ENCODE measurements at places on chromosomes 2 and 18.

DNA sequence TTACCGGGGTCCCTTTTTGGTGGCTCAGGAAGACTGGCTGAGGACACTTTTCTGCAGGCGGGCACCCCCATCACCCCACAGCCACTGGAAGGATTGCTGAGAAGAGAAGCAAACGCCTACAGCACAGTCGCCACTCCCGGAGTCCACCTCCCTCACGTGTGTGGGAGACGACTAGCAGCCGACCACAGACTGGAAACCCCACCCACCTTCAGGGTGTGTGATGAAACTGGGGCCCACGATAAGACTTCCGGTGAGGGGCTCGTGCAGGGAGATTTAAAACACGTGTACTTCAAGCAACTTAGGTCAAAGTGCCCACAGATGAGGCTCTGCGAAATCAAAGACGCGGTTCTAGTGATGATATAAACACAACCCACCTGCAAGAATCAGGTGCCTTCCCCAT lies 26.3 kb downstream of the MBP start:
- no peak for DNase-seq

- DNase-seq, result no peak
These were observed 27.9 kb upstream of the FHL2 start for GRCh38 chr2:105426626-105427292.

DNA sequence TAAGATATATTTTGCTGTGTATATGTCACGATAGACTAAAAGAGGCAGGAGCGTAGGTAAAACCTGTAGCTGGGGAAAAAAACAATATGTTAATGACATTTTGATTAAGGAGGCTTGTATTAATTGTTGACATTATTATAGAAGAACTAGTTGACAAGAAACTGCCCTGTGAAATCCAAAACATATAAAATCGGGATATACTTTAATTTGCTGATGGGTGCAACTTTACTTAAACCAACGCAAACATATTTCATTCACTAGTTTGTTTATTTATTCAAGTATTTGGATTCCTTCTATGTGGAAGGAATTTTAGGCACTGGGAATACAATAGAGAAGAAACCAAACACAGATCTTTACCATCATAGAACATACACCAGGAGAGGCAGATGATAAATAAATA lies 8.0 kb downstream of the WDR7 start:
- no peak for DNase-seq

DNA sequence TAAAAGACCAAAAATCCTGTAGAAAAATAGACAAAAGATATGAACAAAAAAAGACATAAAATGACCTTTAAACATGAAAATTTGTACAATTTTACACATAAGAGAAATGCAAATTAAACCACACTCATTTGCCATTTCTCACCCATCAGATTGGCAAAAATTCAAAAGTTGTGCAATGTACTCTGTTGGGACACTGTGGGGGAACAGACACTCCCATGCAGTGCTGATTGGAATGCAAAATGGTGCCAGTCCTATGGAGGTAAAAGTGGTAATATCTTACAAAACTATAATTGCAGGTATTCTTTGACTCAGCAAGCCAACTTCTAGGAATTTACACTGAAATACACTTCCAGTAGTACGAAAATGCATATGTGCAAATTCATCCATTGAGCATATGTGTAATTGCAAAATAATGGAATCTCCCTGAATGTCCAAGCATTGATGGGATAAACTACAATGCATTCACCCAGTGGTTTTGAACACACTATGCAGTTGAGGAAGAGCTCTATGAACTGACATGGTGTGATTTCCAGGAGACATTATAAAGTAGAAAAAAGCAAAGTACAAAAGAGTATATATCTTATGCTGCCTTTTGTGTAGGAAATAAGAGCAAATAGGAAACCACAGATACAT lies 201.8 kb upstream of the ZNF521 start:
- DNase-seq, result no peak

GRCh38 chr18:72360634-72361033 lies 183.5 kb downstream of the CBLN2 start:
- no peak for DNase-seq

GRCh38 chr18:48031641-48032040 lies 101.2 kb upstream of the SMAD2 start:
- DNase-seq, result no peak

- DNase-seq, result no peak
These were observed 120.1 kb upstream of the PXDN start for GRCh38 chr2:1864301-1864980.

DNA sequence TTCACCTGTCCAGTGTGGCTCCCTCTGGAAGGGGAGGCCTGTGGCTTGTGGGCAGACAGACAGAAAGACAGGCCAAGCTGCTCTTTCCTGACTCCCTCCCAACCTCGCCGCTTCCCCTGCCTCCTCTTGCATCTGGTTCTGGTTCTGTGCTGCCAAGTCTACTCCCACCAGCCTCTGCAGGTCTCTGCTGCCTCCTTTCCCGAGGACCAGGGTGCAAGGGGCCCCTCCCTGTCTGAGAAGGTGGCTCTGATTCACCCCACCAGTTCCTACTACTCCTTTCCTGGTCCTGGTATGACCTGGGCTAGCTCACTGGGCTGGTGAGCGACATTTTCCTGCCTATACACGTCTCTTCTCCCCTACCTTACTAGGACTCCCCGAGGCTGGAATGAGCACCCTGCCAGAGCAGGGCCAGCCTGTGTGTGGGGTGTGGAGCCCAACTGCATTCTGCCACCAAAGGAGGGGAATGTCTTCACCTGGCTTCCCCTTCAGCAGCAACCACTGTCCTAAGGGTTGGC lies 238.5 kb downstream of the CELF4 start:
- no peak for DNase-seq

DNA sequence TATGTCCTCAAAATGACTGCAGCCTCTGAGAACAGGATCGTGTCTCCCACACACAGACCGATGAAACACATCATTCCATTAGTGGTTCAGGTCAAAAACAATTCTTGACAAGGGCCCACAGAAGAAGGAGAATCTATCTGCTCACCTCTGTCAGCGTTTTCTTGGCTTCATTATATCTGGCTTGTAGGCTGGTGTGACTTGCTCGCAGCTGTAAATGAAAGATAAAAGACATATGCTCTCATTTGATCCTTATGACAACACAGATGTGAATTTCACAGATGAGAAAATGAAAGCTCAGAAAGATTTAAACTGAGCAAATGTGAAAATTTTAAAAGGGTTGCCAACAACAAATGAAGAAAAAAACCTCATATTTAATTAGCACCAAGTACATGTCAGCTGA lies 61.6 kb downstream of the CCDC93 start:
- DNase-seq, result no peak

DNA sequence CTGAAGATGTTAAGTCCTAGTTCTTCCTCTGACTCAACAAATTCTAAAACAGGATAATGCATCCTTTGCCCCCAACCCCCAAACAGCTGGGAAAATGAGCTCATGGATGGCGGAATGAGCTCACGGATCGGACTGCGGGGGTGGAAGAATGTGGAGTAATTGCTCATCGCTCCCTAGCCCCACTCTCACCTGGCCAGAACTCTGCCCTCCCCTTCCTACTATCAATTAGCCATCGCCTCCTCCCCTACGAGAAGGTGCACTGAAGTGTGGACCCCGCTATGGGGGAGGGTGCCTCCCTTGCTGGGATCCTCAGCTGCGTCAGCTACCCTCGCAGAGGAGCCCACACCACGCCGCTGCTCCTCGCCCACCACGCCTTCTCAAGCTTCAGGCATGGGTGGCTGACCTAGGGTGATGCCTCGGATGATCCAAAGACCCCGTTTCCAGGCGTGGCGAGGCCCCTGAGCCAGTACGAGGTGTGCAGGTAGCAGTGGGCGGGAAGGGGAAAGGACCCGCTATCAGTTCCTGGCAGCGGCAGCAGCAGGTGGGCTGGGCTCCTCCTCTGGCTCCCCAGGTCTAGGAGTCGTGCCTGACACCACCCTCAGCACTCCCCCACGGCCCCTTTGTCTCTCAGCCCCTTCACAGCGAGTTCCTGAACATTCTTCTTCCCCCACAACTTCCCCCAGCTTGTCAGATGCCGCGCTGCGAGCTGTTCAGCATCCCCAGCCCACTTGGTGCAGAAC lies 82.1 kb upstream of the POMC start:
- DNase-seq, result no peak

- no peak for DNase-seq
These were observed 7.5 kb upstream of the CPLX4 start for GRCh38 chr18:59325965-59326364.

- no peak for DNase-seq
These were observed 67.5 kb upstream of the MBOAT2 start for GRCh38 chr2:9071032-9071431.

DNA sequence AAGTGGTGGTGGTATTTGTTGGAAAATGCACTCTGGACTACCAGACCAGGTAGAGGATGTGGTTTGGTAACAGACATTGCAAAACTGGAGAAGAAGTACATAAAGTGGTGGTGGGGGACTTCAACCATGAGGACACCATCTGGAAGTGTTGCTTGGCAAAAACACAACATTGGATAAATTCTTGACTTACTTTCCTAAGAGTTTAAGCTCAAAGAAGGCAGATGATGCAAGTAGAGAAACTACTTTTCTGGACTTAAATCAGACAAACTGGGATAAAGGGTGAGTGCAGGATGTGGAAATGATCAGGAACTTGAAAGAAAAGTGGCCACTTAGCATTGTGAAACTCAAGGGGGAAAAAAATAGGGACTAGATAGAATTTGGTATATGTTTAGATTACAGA lies 487.4 kb downstream of the ZEB2 start:
- no peak for DNase-seq

GRCh38 chr2:25454824-25455611 lies 113.3 kb upstream of the DNMT3A start:
- DNase-seq, result no peak

- DNase-seq, result no peak
These were observed 17.9 kb downstream of the CAPN10 start for GRCh38 chr2:240604291-240604938.

DNA sequence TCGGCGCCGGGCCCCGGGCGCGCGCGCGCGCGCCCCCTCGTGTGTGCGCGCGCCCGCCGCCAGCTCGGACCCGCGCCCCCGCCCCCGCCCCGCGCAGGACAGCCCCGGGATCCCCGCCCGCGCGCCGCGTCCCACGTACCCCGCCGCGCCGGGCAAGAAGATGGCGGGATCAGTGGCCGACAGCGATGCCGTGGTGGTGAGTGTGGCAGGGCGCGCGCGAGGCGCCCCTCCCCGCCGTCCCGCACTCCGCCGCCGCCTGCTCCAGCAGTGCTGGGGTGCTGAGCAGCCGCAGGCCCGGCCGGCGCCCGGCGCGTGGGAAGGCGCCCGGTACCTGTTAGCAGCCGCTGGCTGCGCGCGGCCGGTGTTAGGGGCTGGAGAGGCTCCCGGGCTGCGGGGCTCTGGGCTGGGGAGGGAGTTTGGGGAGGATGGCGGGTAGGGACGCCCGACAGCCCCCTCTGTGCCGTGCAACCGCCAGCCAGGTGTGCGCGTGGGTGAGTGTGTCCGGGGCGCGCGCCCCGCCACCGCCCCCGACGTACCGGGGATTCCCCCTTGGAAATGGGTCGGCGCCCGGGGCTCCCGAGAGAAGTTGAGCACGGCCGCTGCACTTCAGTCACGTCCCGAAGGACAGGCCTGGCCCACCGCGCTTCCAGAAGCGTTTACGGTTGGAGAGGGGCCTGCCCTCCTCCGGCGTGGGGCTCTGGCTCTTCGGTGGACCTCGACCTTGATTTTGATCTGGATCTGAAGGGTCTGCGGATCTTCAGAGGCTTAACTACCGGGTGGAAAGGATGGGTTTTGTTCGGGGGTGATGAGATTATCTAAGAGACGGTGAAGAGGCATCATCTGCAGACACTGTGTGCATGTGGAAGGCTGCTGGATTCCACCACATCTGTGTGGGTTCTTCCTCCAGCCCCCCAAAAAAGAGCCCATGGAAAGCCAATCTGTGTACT lies 697 bp downstream of the LGALSL start:
- no peak for DNase-seq

- DNase-seq, result no peak
These were observed 6.6 kb downstream of the GTF3C3 start for GRCh38 chr2:196792865-196793264.

DNA sequence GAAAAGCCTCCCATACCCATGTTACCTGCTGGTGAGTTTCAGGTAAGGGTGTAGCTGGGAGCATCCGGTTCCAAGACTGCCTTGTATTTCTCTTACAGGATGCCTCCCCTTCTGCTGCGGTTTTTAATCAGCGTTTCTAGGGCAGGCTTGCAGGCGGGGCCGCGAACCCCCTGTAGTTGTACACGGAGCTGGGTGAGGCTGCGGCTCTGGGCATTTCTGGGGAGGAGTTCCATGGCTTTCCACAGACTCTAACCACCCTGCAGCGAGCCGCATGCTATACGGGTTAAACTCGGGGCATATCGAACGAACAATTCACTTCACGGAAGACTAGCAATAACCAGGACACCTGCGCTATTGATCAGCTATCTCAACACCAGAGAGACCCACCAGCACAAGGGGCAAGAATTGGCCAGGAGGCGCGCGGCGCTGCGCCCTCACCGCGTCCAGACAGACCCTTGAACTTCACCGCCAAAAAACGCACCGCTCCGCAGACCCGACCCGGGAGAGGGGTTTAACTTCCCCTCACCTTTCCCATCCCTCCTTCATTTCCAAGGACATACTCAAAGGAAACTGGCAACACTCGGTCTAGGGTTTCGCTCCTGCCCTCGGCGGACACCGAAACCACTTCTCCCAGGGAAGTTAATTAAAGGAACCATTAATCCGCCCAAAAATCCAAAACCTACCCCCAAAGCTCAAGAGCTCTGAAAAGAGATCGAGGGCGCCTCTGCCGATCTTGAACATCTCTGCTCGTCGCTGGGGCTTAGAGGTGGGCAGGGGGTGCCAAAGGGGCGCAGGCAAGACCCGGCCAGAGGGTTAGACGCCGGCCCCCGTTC lies 909 bp downstream of the TGFA start:
- DNase-seq, result no peak

GRCh38 chr2:210895132-210895531 lies 338.7 kb downstream of the CPS1 start:
- DNase-seq, result no peak

DNA sequence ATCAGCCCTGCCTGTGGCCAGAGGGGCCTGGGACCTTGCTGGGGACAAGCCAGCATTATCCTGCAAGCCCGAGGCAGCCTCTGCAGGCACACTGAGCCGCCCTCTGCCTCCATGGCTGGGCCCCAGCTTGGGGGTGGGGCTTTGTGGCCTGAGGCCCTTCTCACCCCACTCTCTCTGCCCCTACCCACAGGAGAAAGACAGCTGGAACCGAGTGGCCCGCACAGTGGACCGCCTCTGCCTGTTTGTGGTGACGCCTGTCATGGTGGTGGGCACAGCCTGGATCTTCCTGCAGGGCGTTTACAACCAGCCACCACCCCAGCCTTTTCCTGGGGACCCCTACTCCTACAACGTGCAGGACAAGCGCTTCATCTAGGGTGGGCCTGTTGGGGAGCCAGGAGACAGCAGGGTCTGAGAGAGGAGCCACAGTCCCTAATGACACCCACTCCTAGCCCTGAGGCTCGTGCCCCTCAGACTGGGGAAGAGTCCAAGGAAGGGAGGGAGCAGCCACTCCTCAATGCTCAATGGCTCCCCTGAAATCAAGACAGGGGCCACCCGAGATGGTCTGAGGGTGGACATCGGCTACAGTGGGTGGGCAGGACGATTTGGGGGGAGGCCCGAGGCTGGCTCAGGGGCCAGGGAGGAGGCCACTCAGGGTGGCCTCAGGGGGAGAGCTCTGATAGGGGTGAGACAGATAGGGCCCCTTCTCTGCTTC lies 4.4 kb upstream of the CHRNG start:
- no peak for DNase-seq

- no peak for DNase-seq
These were observed 65.4 kb downstream of the MARCHF4 start for GRCh38 chr2:216306868-216307267.
